ENCODE measurements at places on chromosomes 6 and 20. TPM values are rescaled to one million over a fixed set of nuclear protein-coding genes. Genes with fewer than 3 reads are reported as not detected.

The ENPP3 gene
- total RNA-seq = 0.14 TPM

The NKX2-2 gene
- not detected for total RNA-seq

The PDSS2 gene
- 14.9 TPM for total RNA-seq

The LIN28B gene
- 76.3 TPM for total RNA-seq

The SCGN gene
- not detected for total RNA-seq

The EYA4 gene
- total RNA-seq = 0.86 TPM

The TTK gene
- total RNA-seq = 45.5 TPM

The TOP1 gene
- total RNA-seq = 110 TPM

The BICRAL gene
- 6.2 TPM for total RNA-seq

The MOCS1 gene
- 18.4 TPM for total RNA-seq

The ZC3H12D gene
- total RNA-seq = 0.14 TPM

The TMEM170B gene
- total RNA-seq = 19.3 TPM

The PXDC1 gene
- 4.8 TPM for total RNA-seq

The MUCL3 gene
- not detected for total RNA-seq

The SLC32A1 gene
- 0.09 TPM for total RNA-seq

The KHDRBS2 gene
- 7.0 TPM for total RNA-seq

The EFCAB8 gene
- not detected for total RNA-seq

The OR2B6 gene
- total RNA-seq = not detected

The LHFPL5 gene
- not detected for total RNA-seq

The PNLDC1 gene
- total RNA-seq = 0.49 TPM

The TREML2 gene
- not detected for total RNA-seq

The SYCP2 gene
- 2.3 TPM for total RNA-seq

The TFAP2C gene
- total RNA-seq = 4.0 TPM

The KIFC1 gene
- 124 TPM for total RNA-seq

The IRAK1BP1 gene
- total RNA-seq = 7.8 TPM

The CLPSL1 gene
- total RNA-seq = not detected

The NEDD9 gene
- total RNA-seq = 14.1 TPM

The PRSS35 gene
- total RNA-seq = 3.9 TPM

The HLA-DPB1 gene
- total RNA-seq = 20.4 TPM

The TTBK1 gene
- total RNA-seq = 5.1 TPM

The EEF1A2 gene
- total RNA-seq = 4.6 TPM

The ABHD16B gene
- total RNA-seq = not detected

The RBM24 gene
- 4.0 TPM for total RNA-seq

The JPH2 gene
- 0.07 TPM for total RNA-seq

The MUC22 gene
- total RNA-seq = not detected

The C6orf15 gene
- not detected for total RNA-seq

The ASIP gene
- not detected for total RNA-seq

The SPATA2 gene
- 10.5 TPM for total RNA-seq

The SLC17A1 gene
- total RNA-seq = not detected

The ZNF831 gene
- not detected for total RNA-seq

The BMP5 gene
- total RNA-seq = 2.4 TPM
